ENCODE measurements at places on chromosomes 12 and 14. TPM values are rescaled to one million over a fixed set of nuclear protein-coding genes. Genes with fewer than 3 reads are reported as not detected.
A peak's percentile ranks its signal among the peaks of the same experiment; 100 is the strongest.

- no peak for DNase-seq
These were observed 255.6 kb downstream of the ERC1 start for GRCh38 chr12:1246637-1247036.

DNA sequence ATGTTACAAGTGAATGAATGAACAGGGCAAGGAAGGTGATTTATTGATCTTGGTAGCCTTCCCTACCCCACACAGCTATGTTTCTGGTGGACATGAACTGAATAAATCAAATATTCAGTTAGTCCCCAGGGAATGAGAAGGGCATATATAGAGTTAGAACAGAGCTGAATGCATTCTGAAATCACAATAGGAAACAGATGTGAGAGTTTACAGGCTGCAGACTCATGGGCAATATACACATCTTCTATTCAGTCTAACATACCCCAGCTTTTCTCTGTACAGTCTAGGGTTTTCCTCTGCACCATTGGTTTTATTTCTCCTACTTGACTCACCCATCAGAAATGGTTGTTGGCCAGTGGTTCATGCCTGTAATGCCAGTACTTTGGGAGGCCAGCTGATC is 7.3 kb upstream of the STX2 start:
- no peak for DNase-seq

DNA sequence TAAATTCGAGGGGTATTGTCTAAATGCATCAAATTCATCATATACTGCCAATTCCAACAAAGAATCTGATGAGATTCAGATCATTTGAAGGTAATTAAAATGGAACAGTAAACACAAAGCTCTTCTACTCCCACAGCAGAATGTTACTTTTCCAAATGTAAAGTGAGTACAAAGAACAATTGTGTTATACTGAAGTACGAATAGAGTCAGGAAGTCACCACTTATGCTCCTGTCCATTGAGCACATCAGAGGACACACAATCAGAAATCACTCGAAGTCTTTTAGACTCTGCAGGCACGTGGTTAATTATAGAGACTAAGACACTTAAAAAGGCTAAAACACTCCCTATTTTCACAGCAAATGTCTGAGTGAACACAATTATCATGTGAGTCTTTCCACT is 388.5 kb upstream of the MIS18BP1 start:
- no peak for DNase-seq

GRCh38 chr12:55686366-55687010 is 21.2 kb downstream of the ITGA7 start:
- no peak for DNase-seq

- no peak for DNase-seq
These were observed 127.3 kb upstream of the FLRT2 start for GRCh38 chr14:85402569-85403162.

- DNase-seq = no peak
These were observed 315.5 kb downstream of the RMST start for GRCh38 chr12:97778111-97778510.

GRCh38 chr12:65532764-65533163 is 254.3 kb downstream of the MSRB3 start:
- DNase-seq = no peak

- DNase-seq = no peak
These were observed 91.9 kb downstream of the DICER1 start for GRCh38 chr14:95065411-95065810.

DNA sequence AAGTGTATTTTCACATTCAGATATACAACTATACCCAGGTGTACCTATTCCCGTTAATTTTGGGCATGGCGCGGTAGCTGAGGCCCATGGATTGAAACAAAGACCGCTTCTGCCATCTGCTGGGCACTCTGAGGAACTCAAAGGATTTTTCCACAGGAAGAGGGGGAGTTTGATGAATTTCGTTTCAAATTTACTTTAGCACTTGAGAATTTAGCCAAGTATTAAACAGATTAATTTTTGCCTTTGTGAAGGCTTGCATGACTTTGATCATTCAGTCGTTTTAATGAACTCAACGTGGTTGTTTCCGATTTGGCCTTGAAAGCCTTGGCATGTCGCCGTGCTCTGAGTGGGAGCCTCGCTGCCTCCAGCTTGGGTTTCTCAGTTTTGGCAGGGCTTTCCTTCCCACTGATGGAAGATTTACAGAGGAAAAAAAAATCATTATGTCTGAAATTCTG is 153.2 kb upstream of the DDHD1 start:
- peak; percentile 5 for DNase-seq

- DNase-seq = no peak
These were observed 179.3 kb downstream of the GALC start for GRCh38 chr14:87813686-87814085.

DNA sequence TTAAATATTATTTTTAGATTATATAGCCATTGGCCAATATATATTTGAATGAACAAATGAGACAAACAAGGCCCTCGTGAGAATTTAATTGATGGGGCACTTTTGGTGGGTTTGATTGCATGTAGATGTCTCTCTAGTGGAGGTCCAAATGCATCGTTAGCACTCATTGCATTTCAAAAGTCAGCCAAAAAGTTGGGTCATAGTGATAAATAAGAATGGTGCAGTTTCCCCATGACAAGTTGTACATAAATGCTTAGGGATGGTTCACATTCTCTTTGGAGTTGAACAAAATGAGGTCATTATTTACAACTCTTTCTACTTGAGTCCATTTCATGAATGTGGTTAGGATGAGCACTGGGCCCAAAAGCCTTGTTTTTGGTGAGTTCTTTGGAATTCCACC is 1.0 kb downstream of the BEST3 start:
- no peak for DNase-seq

GRCh38 chr12:56041552-56042429 is at the start of gene RPS26:
RPS26 (plus strand) TSS chr12:56041918; CDS start chr12:56042167, 249 bp downstream.
- peak; percentile 90 for DNase-seq

GRCh38 chr12:69024907-69025306 is 91.9 kb upstream of the CPM start:
- no peak for DNase-seq

DNA sequence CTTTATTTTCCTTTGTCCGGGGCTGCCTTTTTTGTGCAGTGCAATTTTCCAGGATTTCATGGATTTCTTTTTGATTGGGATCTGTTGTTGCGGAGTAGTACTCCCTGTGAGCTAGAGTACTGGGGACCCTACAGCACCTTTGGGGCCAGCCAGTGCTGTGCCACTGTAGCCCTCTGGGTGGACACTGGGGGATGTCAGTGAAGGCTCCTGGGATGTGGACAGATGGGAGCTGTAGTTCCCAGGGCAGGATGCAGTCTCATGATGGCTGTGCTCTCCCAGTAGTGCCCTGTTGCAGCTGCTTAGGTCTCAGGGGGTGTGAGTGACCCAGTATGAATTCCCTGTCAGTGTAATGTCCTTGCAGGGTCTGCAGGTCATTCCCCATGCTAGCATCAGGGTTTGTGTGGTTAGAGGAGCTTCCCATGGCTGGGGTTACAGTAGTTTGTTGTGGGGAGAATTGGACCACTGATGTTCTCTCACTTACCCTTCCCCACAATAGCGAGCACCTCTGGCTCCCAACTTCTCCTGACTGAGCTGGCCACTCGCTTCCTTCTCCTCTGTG is 72.2 kb downstream of the BRMS1L start:
- no peak for DNase-seq

- DNase-seq = no peak
These were observed 127.7 kb upstream of the PLEKHG7 start for GRCh38 chr12:92574911-92575570.

DNA sequence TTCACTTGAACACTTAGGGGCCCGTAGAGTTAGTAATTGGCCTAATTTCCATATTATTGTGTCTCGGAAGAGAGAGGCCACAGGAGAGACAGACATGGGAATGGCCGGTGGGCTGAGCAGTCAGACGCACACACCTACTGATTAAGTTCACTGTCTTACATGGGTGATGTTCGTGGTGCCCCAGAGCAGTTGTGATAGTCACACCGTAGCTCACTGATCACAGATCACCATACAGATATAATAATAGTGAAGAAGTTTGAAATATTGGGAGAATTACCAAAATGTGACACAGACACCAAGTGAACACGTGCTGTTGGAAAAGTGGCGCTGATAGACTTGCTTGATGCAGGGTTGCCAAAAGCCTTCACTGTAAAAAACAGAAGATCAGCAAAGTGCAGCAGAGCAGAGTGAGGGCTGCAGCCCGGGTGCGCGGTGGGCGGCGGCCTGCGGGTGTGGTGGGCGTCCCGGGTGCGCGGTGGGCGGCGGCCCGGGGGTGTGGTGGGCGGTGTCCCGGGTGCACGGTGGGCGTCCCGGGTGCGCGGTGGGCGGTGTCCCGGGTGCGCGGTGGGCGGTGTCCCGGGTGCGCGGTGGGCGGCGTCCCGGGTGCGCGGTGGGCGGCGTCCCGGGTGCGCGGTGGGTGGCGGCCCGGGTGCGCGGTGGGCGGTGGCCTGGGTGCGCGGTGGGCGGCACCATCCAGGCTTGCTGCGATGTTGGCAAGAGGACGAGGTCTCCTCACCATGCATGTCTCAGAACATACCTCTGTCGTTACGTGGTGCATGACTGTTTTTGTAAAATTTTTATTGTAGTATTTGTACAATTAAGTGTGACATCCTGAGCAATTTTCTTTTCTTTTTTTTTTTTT is 34.3 kb upstream of the TEX22 start:
- no peak for DNase-seq

GRCh38 chr14:20757965-20758364 is 10.2 kb upstream of the EDDM3B start:
- DNase-seq = no peak

- no peak for DNase-seq
These were observed 194.8 kb downstream of the SLC41A2 start for GRCh38 chr12:104763168-104763805.

GRCh38 chr14:100406505-100407131 is 83.5 kb downstream of the SLC25A47 start:
- peak; percentile 11 for DNase-seq

GRCh38 chr14:58280954-58281787 is 17.2 kb upstream of the ARID4A start:
- peak; percentile 19 for DNase-seq

- DNase-seq = no peak
These were observed 123.0 kb downstream of the FOXN3 start for GRCh38 chr14:89294060-89294459.

GRCh38 chr12:109710205-109710746 is 3.3 kb upstream of the FAM222A start:
- no peak for DNase-seq

DNA sequence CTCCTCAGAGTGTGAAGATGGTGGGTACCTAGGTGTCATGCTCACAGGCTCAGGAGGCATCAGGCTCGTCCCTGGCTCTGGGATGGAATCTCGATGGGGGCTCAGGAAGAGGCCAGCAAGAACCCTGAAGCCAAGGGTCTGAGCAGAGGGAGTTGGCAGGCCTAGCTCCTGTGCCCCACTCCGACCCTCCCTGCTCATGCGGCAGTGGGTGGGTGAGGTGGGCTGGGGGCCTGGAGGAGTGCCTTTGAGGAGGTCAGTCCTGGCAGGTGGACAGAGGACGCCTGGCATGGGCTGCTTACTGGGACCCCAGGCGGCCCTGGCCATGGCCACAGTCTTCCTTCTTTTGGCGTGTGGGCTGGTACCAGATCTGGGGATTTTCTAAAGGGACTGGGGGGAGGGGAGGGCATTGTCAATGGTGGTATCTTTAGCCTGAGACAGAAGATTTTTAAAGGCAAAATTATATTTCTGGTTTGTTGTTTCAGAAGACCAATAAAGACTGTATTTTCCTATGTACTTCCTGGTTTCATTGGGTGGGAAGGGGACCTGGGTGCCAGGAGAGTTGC is 16.0 kb downstream of the LRTM2 start:
- no peak for DNase-seq

DNA sequence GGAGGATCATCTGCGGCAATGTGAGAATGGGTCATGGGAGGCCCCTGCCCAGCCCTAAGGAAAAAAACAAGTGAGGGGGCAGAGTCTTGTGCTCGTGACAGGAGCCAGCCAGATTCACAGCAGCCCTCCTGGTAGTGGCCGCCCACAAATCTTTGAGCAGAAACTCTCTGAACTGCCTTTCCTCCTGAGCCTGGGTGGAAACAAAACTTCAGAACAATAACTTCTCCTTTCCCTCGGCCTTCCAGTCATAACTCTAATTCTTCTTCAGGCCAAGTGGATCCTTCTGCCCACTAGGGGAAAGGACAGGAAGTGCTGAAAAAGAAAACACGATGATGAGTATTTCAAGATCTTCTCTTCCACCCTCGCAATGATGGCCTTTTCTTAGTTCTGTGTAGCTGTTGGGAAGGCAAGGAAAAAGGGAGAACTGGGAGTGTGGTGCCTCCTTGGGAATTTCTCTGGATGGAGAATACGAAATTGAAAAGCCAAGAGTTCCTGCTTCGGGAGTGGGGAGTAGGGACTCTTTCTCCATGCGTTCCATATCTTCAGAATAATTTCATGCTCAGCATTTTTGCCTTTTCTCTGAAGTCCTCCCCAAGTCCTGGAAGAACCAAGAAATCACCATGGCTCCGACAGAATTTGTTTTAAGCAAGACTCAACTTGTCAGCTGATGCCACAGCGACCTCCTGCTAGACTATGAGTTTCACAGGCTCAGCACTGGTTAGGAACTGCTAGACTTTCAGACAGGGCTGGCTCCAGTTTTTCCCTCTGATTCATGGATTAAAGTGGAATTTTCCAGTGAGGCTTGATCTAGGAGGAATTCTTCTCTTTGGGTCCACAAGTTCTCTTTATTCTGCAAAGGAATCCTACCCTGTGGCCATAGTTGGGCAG is 188.9 kb downstream of the CAND1 start:
- no peak for DNase-seq

- DNase-seq = no peak
These were observed 371.3 kb upstream of the FAR2 start for GRCh38 chr12:28777603-28778365.

DNA sequence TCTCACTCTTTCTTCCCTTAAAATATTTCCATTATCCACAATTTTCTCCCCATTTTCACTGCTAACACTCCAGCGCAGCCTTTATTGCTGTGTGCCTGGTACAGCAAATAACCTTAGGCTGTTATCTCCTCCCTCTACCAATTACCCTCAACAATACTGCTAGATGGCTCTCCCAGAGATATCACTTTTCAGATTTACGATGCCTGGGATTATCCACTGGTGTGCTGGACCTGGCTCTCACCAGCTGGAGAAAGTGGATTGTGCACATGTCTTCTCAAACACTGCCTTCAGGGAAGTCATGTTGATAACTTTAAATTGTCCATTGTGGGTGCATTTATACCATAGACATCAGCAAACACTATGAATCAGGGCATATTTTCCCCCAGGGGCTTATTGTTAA is 101.9 kb upstream of the ADAMTS20 start:
- DNase-seq = no peak

DNA sequence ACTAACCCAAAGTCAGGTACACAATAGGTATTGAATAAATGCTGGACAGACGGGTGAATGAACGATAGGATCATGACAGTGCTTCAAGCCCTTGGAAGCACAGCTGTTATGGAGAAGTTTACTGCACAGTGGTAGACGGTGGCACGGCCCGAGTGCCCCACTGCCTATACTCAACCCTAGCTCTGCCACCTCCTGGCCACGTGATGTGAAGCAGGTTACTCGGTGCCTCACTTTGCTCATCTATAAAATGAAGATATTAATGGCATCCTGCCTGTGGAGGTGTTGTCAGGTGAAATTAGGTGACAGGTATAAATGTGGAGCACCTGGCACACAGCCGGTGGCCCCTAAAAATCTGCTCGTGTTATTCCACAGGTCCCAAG is 5.8 kb downstream of the ASB2 start:
- DNase-seq = no peak

Gene GPR68
- 5.4 TPM for total RNA-seq

Gene PLEKHD1
- total RNA-seq = not detected

Gene ST8SIA1
- 0.17 TPM for total RNA-seq

Gene MYH6
- total RNA-seq = 0.59 TPM

Gene RFC5
- total RNA-seq = 73.8 TPM

Gene FAM181A
- not detected for total RNA-seq
